ENCODE measurements at places on chromosomes 6 and 20.

DNA sequence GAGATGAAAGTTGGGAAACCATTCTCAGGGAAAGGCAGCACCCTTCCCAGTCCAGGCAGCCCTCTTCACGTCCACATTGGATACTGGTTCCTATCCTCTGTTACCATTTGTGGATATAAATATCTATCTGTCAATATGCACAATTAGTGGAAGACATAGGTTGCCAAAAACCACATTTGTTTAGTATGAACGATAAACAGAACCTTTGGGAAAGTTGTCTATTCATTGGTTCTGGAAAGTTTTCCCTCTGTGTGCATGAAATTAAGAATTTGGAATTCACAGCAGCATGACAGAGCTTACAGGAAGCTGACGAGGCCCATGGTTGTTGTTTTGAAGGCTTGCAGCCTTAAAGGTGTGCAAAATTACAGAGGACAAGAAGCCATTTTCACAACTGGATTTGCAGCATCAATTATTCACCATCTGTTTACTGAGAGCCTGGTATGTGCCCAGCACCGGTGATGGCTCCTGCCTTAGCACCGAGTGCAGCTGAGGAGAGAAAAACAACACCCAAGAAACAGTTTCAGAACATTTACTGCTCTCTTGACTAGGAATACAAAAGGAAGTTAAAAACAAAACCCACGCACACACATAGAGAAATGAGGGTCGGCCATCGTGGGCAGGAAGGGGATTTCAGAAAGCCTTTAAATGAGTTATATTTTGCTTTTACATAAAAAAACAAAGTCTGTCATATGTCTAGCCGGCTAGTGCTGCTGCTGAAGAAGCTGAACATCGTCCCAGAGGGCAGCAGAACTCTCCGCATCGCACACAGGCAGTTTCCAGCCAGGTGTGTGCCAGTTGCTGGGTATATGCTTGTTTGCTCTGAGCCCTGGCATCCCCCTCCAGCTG, 319.6 kb downstream of the FARS2 start:
- no peak for DNase-seq

- DNase-seq, result no peak
These were observed 5.5 kb upstream of the COL9A3 start for GRCh38 chr20:62811320-62811719.

DNA sequence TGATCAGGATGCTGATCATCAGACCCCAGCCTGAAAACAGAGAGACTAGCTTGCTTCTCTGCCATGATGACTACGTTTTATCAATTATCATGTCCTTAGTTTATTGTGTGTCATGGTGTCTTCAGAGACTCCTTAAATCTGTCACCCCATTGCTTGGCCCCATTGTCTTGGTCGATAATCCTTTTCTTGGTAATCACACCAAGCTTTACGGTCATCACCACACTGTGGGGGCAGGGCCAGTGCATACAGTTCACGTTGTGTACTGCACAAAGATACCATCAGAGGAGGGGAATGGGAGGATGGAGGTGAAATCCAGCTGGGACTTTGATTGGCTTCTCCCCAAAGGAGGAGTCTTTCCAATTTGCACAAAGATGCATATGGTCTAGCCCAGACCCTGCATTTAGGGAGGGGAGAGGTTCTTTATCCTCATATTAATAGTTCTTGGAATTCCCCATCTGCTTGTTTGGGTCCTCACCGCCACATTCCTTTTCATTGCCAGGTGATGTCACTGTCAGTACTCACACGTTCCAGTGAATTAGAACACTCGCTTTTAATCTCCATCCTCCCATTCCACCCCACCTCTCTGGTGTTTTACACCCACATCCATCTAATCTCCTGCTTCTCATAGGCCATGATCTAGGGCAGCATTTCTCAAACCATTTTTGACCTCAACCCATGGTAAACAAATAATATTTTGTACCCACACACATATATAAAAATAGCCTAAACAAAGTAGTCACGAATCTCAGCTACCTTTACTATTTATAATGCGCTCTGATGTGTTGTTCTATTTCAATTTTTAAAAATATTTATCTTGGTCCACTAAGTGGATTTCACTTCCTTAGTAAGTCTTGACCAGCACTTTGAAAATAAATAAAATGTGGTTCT, 5.7 kb downstream of the ETV7 start:
- no peak for DNase-seq

DNA sequence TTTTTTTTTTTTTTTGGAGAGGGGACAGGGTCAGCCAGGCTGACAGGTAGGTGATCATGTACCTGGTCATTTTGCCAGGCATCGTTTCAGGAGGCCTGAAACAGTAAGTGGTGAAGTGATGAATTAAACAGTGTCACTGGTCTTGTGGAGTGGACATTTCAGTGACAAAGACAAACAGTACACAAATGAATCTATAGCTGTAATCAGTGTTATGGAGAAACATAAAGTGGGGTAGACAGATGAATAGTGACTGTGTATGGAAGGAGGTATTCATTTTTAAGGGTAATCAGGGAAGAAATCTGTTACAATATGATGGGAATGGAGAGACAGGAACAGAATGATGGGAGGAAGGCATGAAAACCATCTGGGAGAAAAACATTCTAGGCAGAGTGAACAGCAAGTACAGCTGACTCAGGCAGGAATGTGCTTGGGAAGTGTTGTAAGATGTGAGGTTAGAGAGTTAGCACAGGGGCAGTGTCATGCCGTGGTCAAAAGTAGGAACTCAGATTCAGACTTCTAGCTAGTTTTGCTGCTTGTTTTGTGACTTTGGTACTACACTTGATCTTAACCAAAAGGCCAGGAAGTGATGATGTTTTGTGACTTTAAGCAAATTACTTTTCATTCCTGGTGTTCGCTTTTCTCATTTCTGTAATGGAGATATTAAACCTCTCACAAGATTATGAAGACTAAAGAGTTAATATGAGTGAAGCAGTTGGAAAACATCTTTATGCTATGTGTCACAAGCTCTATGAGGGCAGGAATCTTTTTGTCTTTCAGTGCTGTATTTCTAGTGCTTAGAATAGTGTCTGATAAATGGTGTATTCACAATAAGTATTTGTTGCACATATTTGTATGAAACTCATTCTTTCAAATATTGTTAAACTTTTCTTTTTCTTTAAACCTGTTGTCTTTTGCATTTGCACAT, 43.4 kb downstream of the QKI start:
- DNase-seq, result no peak

DNA sequence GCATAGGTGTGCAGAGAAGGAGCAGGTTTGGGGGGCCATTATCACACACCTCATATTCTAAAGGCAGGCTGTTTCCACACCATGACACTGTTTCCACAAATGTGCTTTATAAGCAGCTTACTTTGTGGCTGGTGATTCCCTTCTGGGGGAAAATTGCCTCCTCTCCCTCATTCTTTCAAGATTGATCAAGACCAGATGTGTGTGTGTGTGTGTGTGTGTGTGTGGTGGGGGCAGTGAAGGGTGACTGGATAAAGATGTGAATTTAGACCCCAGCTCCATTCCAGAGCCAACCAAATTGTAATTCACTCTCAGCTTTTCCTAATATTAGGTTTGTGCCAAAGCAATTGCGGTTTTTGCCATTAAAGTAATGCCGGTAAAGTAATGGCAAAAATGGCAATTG, 45.6 kb downstream of the EDN3 start:
- no peak for DNase-seq

All from NCI-H2171 (cell line).